ENCODE measurements at places on chromosomes 12 and 14.

- H3K36me3 ChIP-seq, result no peaks in the 10 kb centered on the region
- no peak overlapping the region for H3K4me3 ChIP-seq
- DNase-seq, result no peak
Measured at GRCh38 chr12:51868821-51869495, 18.9 kb upstream of the ANKRD33 start.

DNA sequence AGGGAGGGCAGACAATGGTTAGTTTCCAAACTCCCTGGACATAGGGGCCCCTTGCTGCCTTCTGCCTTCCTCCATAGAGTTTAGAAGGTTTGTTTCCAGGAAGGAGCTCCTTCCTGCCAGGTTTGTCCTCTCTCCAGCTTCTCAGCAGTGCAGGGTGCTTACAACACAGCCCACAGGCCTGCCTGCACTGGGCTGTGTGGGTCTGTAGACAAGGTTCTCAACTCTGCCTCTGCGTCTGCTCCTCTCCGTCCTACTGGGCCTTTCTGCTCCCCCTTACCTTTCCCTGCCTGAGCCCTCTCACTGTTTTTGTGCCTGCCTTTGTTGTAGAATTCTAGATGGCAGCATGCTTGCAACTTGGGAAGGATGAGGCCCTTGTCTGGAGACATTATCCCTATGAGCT is 124.0 kb downstream of the SAMD4A start:
- no peaks in the 10 kb centered on the region for H3K36me3 ChIP-seq
- H3K27ac ChIP-seq, result no peak overlapping the region
- H3K4me1 ChIP-seq, result no peaks in the 10 kb centered on the region
- no peak for DNase-seq
- H3K27me3 ChIP-seq, result no peaks in the 10 kb centered on the region
- no peak overlapping the region for H3K4me3 ChIP-seq

DNA sequence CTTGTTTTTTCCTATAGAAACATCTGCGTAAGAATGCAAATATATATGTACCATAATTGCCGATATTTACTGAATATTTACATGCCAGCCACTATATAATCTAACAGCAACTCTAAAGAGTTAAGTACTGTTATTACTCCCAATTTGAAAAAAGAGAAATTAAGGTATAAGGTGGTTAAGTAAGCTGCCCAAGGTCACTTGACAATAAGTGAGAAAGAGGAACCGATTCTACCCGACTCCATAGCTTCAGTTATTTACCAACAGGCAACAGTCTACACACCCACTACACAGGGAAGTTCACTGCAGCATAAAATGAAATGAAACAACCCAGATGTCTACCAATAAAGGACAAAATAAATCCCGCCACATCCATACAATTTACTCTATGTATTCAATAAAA is 1.1 kb downstream of the MIS18BP1 start:
- peaks cover 23% of the 10 kb centered on the region for H3K4me1 ChIP-seq
- no peak for DNase-seq
- no peak overlapping the region for H3K27ac ChIP-seq
- H3K27me3 ChIP-seq, result no peaks in the 10 kb centered on the region
- no peaks in the 10 kb centered on the region for H3K36me3 ChIP-seq

GRCh38 chr12:111089616-111090015 is 169.2 kb upstream of the MYL2 start:
- no peak for DNase-seq
- H3K36me3 ChIP-seq, result no peaks in the 10 kb centered on the region
- peaks cover 14% of the 10 kb centered on the region for H3K4me1 ChIP-seq
- no peak overlapping the region for H3K4me3 ChIP-seq
- peaks cover 24% of the 10 kb centered on the region for H3K27me3 ChIP-seq

- H3K4me3 ChIP-seq, result no peak overlapping the region
- peaks cover 19% of the 10 kb centered on the region for H3K27me3 ChIP-seq
- peaks cover 12% of the 10 kb centered on the region for H3K4me1 ChIP-seq
- no peak overlapping the region for H3K27ac ChIP-seq
- no peaks in the 10 kb centered on the region for H3K36me3 ChIP-seq
Measured at GRCh38 chr12:24952389-24952788, 3.5 kb upstream of the BCAT1 start.

DNA sequence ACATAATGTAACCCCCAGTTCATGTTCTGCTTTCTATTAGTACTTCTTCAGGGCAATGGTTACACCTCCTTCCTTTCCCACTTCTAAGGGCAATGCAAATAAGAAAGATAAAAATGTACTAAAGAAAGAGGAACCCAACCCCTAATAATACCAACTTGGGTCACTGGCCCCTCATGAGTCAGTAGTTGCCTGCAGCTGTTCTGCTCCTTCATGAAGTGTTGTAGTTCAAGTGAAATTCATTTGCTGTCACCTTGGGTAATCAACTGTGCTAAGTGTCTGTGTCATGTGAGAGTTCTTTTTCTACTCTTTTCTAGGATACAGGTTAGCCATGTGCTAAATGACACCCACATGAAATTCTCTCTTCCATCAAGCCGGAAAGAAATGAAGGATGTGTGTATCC is 91.8 kb downstream of the PLXNC1 start:
- H3K36me3 ChIP-seq, result peaks cover 11% of the 10 kb centered on the region
- H3K4me3 ChIP-seq, result no peak overlapping the region
- no peak overlapping the region for H3K27ac ChIP-seq
- H3K4me1 ChIP-seq, result peaks cover 13% of the 10 kb centered on the region
- no peaks in the 10 kb centered on the region for H3K27me3 ChIP-seq

DNA sequence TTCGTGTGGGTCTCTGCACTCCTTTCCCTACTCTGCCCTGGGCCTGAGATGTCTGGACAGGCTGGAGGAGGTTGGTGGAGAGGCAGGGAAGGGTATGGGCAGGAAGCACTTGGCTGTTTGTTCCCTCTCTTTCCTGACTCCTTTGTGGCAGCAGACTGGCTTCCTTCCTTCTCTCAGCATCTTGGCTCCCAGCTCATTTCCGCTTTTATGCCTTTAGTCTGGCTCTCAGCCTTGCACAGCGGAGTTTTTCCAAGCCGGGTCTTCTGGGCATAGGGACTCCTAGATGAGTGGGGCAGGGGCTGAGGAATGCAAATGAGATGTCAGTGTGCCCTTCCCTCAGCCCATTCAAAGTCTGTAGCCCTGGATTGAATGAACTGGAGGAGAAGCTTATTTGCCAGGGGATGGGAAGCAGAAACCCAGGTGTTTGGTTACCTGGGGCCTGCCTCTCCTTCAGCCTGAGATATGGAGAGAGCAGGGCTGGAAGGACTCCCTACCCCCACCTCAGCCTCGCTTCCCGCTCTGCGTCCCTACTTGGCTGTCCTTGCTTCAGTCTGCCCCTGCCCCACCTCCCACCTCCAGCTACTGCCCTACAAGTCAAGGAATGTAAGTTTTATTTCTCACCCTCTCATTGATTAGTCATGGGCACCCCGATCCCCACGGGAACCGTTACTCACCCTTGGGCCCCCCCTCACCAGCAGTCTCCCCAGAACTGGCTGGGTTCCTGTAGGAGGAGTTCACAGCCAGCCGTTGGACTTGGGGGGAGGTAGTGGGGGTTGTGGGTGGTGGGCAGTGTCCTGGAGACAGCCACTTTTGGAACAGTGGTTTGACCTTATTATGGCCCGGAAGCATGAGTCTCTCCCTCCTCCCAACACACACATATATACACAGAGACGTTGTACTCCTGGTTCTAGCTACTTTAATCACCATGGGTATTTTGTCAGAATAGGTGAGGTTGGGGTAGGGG is 9.3 kb upstream of the ITGA5 start:
- H3K36me3 ChIP-seq, result no peaks in the 10 kb centered on the region
- no peaks in the 10 kb centered on the region for H3K27me3 ChIP-seq
- H3K4me1 ChIP-seq, result peaks cover 7% of the 10 kb centered on the region
- no peak overlapping the region for H3K4me3 ChIP-seq
- no peak overlapping the region for H3K27ac ChIP-seq

- no peaks in the 10 kb centered on the region for H3K36me3 ChIP-seq
- H3K4me3 ChIP-seq, result no peak overlapping the region
- DNase-seq, result no peak
- no peaks in the 10 kb centered on the region for H3K4me1 ChIP-seq
Measured at GRCh38 chr12:65602253-65602609, 222.1 kb upstream of the HMGA2 start.

- DNase-seq, result no peak
- peaks cover 2% of the 10 kb centered on the region for H3K4me1 ChIP-seq
- H3K36me3 ChIP-seq, result no peaks in the 10 kb centered on the region
Measured at GRCh38 chr14:60651796-60652673, 2.8 kb upstream of the SIX1 start.

DNA sequence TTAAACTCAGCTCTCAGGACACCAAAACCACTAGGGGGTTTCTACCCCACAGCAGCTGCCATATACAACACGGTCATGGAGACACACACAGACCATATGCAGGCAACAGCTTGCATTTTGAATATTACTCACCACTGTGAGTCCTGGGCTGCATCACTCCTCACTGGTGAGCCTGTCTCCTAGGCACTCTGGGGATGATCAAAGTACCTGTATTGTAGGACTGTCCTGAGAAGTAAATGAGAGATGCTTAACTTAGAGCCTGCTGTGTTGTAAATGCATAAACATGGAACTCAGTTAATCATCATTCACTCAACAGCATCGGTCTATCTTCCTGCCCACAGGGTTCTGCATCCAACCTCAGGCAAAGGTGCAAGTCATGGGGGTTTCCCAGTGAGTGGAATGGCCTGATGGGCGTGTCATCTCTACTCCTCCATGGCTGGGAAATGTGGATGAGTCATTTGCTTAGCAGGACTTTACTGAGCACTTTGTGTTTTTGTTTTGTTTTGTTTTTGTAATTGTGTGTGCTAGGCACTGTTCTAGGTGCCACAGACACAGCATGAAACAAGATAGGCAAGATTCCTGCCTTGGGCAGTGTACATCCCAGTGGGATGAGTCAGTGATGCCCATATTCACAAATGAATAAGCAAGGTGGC is 1141.2 kb upstream of the TMEM132C start:
- no peak overlapping the region for H3K4me3 ChIP-seq
- no peaks in the 10 kb centered on the region for H3K4me1 ChIP-seq
- H3K27me3 ChIP-seq, result peaks cover 4% of the 10 kb centered on the region
- no peak for DNase-seq
- H3K27ac ChIP-seq, result no peak overlapping the region

GRCh38 chr12:44717612-44718011 is 158.5 kb downstream of the NELL2 start:
- no peak for DNase-seq
- H3K36me3 ChIP-seq, result peaks cover 3% of the 10 kb centered on the region
- H3K4me1 ChIP-seq, result no peaks in the 10 kb centered on the region
- no peaks in the 10 kb centered on the region for H3K27me3 ChIP-seq

DNA sequence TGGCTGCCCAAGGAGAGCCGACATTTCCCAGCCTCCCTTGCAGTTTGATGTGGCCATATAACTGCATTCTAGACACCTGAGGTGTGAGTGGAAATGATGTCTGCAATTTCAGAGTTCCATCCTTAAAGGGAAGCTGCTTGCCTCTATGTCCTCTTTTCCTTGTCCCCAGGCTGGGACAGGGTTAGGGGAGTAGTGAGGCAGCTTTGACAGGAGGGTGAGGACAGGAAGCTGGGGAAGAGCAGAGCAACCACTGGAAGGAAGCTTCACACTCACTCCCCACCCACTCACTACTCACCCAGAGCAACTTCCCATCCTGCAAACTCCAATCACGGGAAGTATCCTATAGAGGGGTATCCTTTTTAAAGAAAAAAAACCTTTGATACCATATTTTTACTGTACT is 28.9 kb upstream of the LTA4H start:
- DNase-seq, result no peak
- H3K27ac ChIP-seq, result no peak overlapping the region

GRCh38 chr14:59228421-59228820 is 40.0 kb downstream of the DAAM1 start:
- no peak for DNase-seq
- no peak overlapping the region for H3K4me3 ChIP-seq
- no peaks in the 10 kb centered on the region for H3K27me3 ChIP-seq

GRCh38 chr12:5429741-5430557 is 2.0 kb upstream of the NTF3 start:
- H3K4me1 ChIP-seq, result peaks cover 15% of the 10 kb centered on the region
- H3K27me3 ChIP-seq, result peaks cover 22% of the 10 kb centered on the region
- no peak overlapping the region for H3K4me3 ChIP-seq
- no peaks in the 10 kb centered on the region for H3K36me3 ChIP-seq
- H3K27ac ChIP-seq, result no peak overlapping the region

GRCh38 chr14:75896341-75896740 is 85.5 kb downstream of the TGFB3 start:
- H3K27me3 ChIP-seq, result no peaks in the 10 kb centered on the region
- H3K4me3 ChIP-seq, result no peak overlapping the region
- no peak overlapping the region for H3K27ac ChIP-seq
- DNase-seq, result no peak

GRCh38 chr12:92363295-92364146 is 217.9 kb upstream of the BTG1 start:
- peak overlapping the region; percentile 76 for H3K27ac ChIP-seq
- H3K36me3 ChIP-seq, result no peaks in the 10 kb centered on the region
- peaks cover 36% of the 10 kb centered on the region for H3K4me1 ChIP-seq
- H3K27me3 ChIP-seq, result no peaks in the 10 kb centered on the region
- H3K4me3 ChIP-seq, result peak overlapping the region; percentile 29
- DNase-seq, result peak; percentile 60

GRCh38 chr12:38328306-38328895 is 11.8 kb downstream of the ALG10B start:
- no peaks in the 10 kb centered on the region for H3K4me1 ChIP-seq
- no peaks in the 10 kb centered on the region for H3K27me3 ChIP-seq
- no peak overlapping the region for H3K4me3 ChIP-seq

GRCh38 chr12:131734336-131735152 is 23.7 kb downstream of the SFSWAP start:
- H3K4me1 ChIP-seq, result no peaks in the 10 kb centered on the region
- peaks cover 67% of the 10 kb centered on the region for H3K36me3 ChIP-seq
- H3K27ac ChIP-seq, result no peak overlapping the region
- no peak overlapping the region for H3K4me3 ChIP-seq

DNA sequence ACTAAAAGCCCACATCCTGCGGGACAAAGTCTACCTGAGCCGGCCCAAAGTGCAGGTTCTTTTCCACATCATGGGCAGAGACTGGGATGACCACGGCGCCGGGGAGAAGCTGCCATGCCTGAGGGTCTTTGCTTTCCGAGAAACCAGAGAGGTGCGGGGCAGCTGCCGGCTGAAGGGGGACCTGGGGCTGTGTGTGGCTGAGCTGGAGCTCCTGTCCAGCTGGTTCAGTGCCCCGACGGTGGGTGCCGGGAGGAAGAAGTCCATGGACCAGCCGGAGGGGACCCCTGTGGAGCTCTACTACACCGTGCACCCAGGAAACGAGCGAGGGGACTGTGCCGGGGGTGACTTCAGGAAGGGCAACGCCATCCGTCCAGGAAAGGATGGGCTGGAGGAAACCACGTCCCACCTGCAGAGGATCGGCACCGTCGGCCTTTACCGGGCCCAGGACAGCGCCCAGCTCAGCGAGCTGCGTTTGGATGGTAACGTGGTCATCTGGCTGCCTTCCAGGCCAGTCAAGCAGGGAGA is 148.1 kb downstream of the TMEM132C start:
- H3K27me3 ChIP-seq, result no peaks in the 10 kb centered on the region
- no peak overlapping the region for H3K27ac ChIP-seq
- H3K4me1 ChIP-seq, result no peaks in the 10 kb centered on the region
- no peaks in the 10 kb centered on the region for H3K36me3 ChIP-seq
- no peak overlapping the region for H3K4me3 ChIP-seq

DNA sequence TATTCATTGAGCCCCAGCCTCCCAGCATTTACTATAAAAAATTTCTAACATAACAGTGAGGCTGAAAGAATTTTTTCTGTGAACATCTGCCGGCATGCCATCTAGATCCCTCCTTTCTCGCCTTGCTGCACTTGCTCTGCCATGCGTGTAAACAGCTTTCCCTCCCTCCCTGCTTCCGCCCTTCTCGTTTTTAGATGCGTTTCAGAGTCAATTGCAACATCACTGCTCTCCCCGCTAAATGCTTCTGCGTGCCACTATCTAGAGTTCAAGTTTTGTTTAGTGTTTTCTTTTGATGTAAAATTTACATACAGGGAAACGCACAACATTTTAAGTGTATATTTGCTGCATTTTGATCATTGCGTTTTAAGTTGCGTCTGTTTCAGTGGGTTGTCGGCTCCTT is 83.6 kb downstream of the CCDC92 start:
- no peak overlapping the region for H3K27ac ChIP-seq
- H3K27me3 ChIP-seq, result no peaks in the 10 kb centered on the region
- H3K4me1 ChIP-seq, result no peaks in the 10 kb centered on the region

Data from T-cell (primary cell).